ENCODE measurements at places on chromosomes 7 and 10.

DNA sequence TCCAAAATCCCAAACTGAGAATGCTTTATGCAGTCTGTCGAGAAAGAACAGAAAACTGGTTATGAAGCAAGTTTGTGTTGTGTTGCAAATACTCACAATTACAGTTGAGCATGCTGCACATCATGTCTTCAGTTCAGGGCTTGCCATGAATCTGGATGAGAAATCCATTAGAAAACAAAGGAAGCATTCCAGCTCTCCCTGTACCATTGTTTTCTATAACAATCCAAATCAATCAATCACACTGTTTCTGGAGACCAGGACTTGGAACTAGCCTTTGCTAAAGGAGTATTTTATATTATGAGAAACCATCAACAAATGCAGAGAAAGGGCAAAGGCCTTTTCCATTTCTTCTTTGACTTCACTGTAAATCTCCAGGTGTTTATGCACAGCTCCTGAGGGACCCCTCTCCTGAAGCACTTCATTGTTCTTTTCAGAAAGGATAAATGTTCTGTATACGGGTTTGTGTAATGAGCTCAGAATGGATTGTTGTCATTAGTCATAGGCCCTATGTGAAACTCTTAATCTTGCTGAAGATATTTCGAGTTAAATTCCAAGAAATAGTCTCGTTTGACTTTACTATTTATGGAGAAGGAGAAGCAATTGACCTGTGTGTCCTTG, 364.7 kb upstream of the POM121L12 start:
- no peak for DNase-seq

DNA sequence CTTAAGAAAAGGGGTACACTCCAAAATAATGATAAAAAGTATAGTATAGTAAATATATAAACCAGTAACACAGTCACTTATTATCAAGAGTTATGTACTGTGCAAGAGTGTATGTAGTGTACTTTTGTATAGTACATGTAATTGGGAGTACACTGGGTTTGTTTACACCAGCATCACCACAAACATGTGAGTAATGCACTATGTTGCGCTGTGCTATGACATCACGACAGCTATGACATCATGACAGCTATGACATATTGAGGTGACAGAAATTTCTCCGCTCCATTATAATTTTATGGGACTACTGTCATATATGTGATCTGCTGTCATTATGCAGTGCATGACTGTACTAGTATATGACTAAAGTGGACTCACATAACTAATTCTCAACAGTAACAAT, 84.6 kb downstream of the KMT2C start:
- no peak for DNase-seq

- no peak for DNase-seq
These were observed 12.7 kb downstream of the CUL1 start for GRCh38 chr7:148711191-148712102.

DNA sequence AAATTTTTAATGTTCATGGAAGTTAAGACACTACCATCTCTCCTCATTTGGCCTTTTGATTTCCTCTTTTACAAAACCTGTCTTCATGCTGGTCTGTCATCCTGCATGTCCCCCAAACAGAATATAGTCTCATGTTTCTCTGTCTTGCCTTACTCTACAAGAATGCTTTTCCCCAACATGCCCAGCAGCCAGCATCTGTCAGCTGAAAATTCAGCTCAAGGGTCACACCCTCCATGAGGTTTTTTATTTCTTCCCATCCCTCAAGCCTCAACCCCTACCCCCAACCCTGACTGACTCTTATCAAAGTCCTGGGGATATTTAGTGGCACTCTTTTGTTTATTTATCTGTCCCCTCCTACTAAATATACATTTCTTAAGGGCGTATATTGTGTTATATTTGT, 202.0 kb downstream of the ANK3 start:
- no peak for DNase-seq

- DNase-seq = no peak
These were observed 121.4 kb upstream of the CHST15 start for GRCh38 chr10:124214610-124215375.

- no peak for DNase-seq
These were observed at the start of gene SLC16A9 for GRCh38 chr10:59709395-59710125. TSS of gene SLC16A9 (minus strand) at chr10:59709850. CDS start at chr10:59684291, 25,559 bp downstream.

DNA sequence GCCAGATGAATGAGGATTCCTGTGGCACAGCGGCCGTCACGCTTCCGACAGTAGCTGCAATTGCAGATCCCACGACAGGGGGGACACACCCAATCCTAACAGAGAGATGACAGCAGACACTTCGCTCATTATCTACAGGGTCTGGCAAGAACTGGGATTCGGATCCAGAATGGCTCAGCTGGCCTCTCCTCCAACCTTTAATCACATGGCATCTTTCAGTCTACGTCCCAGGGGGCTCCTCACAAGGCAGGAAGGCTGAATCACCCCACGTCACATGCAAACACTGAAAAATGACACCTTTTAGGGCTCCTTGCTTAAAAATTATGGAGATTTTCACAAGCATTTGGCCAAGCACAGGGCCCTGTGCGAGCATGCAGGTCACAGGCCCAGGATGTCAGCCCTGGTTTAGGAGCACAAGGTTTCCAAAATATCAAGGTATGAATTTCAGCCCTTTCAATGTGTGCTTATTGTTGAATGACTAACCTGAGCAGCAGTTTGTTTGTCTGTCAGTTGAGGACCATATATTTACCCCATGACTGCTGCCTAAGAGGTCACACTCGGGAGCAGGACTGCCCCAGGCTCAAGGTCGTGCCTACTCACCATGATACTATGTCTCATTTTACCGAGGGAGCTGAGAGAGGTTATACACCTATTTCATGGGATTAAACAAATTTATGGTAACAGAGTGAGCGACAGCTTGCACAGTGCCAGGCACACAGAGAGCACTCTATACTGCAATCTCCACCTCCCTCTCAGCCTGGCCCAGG, 42.5 kb downstream of the CDCA7L start:
- DNase-seq = no peak

DNA sequence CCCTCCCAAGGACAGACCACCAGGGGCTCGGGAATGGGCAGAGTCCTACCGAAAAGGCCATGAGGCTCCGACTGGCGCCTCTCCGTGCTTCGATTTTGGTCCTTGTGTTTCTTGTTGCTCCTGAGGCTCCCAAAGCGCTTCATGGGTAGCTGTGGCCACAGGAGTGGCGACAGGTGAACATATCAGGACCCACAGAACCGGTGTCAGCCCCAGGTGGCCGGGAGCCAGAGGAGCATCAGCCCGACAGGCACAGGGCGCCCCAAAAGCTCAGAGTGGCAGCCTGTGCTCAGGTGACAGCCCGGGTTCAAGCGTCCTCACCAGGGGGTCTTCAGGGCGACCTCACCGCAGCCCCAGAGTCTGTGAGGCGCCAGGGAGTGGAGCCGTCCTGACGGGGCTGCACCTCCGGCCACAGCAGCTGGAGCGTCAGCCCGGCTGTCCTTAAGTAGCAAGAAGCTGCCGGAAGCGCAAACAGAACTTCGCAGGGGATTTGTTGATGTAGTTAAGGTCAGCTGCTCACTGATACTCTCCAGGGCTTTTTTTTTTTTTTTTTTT, 141.0 kb downstream of the PRKAG2 start:
- no peak for DNase-seq

DNA sequence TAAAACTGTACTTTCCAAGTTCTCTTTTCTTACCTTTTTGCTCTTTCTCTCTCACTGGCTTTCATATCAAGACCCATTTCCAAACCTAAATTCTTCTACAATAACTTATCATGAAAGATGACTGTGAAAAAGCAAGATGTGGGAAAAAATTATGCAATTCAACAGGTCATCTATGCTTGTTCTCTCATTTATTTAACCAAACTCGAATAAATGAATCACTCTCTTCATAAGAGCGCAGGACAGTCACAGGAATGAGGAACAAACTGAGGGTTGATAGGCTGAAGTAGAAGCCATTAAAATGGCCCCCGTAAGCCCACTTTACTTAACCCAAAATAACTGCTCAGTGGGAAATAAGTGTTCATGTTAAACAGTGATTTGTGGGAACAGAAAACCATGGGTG, 1289.7 kb upstream of the SORCS1 start:
- no peak for DNase-seq

DNA sequence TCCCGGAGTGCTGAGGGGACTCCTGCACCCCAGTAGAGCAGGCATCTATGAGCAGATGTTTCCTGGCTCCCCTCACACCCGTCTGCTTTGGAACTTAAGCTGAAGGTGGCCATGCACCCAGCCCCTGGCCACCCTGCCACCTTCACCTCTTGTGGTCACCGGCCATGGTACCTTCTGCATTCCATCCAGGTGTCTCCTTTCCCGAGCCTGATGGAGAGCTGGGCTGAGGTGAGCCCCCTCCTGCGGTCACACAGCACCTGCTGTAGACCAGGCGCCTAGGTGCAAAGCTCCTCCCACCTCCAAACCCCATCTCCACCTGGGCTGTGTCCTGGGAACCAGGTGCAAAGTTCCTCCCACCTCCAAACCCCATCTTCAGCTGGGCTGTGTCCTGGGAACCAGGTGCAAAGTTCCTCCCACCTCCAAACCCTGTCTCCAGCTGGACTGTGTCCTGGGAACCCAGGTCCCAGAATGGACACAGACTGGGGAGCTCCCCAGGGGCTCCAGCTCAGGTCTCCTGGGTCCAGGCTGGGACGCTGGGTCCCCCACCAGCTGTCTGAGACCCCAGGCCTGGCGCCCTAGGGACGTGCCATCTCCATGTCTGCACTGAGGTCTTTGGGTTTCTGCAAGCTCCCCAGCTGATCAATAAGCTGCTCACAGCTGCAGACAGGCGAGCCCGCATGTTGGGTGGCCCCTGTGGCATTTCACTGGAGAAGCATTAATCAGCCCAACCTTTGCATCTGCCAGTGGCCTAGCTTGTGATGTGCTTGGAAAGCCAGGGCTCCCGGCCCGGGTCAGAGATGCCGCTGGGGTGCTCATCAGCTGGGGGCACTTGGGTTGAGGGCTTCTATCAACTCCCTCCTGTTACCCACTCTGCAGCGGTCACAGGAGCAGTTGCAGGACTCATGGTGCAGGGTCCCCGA, 61.2 kb upstream of the INPP5A start:
- no peak for DNase-seq

DNA sequence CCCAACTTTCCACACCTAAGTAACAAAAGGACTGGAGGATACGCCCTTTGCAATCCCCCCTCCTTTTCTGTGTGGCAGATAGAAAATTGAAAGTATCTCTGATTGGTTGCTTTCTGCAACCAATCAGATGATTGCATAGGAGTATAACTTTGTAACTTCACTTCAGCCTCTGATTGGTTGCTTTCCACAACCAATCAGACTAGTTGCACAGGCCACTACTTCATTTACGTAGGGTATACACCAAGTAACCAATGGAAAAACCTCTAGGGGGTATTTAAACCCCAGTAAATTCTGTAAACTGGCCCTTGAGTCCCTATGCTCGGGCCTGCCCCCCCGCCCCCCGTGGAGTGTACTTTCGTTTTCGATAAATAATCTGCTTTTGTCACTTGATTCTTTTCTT, 1080.4 kb downstream of the CNTNAP2 start:
- no peak for DNase-seq

Measured in bone marrow (tissue), 2 donors.